ENCODE measurements at places on chromosomes 16 and 17.

- no peaks in the 10 kb centered on the region for H3K36me3 ChIP-seq
- H3K4me3 ChIP-seq, result no peak overlapping the region
- no peak for DNase-seq
- no peaks in the 10 kb centered on the region for H3K4me1 ChIP-seq
- H3K27ac ChIP-seq, result no peak overlapping the region
Observed at GRCh38 chr16:24852281-24852721, 6.5 kb downstream of the SLC5A11 start.

DNA sequence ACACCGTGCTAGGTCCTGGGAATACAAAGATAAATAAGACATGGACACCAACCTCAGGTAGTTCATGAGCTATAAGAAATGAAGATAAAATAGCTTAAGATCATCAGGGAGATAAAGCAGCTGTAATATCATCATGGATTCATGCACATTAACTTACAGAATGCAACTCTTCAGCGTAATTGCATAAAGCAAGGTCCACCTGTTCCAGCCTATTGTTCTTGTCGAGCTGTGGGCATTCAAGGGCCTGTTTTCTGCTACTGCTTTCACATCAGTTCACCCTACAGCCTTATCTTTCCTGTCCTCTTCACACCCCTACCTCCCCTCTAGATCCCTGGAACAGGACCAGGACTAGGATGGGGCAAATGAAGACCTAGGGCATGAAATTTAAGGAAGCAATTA lies 133.9 kb downstream of the SPACA3 start:
- H3K27me3 ChIP-seq, result no peaks in the 10 kb centered on the region
- no peaks in the 10 kb centered on the region for H3K4me1 ChIP-seq
- DNase-seq, result no peak
- H3K27ac ChIP-seq, result no peak overlapping the region
- no peak overlapping the region for H3K4me3 ChIP-seq

- no peaks in the 10 kb centered on the region for H3K27me3 ChIP-seq
- peak; percentile 82 for DNase-seq
- peak overlapping the region; percentile 87 for H3K27ac ChIP-seq
- no peak overlapping the region for H3K4me3 ChIP-seq
- H3K4me1 ChIP-seq, result peaks cover 18% of the 10 kb centered on the region
Observed at GRCh38 chr17:82876149-82876548, 36.3 kb upstream of the ZNF750 start.

- H3K4me3 ChIP-seq, result no peak overlapping the region
- no peaks in the 10 kb centered on the region for H3K36me3 ChIP-seq
- no peak overlapping the region for H3K27ac ChIP-seq
- H3K4me1 ChIP-seq, result peaks cover 5% of the 10 kb centered on the region
- DNase-seq, result no peak
- no peaks in the 10 kb centered on the region for H3K27me3 ChIP-seq
Observed at GRCh38 chr17:19702217-19702641, 14.2 kb downstream of the SLC47A2 start.

DNA sequence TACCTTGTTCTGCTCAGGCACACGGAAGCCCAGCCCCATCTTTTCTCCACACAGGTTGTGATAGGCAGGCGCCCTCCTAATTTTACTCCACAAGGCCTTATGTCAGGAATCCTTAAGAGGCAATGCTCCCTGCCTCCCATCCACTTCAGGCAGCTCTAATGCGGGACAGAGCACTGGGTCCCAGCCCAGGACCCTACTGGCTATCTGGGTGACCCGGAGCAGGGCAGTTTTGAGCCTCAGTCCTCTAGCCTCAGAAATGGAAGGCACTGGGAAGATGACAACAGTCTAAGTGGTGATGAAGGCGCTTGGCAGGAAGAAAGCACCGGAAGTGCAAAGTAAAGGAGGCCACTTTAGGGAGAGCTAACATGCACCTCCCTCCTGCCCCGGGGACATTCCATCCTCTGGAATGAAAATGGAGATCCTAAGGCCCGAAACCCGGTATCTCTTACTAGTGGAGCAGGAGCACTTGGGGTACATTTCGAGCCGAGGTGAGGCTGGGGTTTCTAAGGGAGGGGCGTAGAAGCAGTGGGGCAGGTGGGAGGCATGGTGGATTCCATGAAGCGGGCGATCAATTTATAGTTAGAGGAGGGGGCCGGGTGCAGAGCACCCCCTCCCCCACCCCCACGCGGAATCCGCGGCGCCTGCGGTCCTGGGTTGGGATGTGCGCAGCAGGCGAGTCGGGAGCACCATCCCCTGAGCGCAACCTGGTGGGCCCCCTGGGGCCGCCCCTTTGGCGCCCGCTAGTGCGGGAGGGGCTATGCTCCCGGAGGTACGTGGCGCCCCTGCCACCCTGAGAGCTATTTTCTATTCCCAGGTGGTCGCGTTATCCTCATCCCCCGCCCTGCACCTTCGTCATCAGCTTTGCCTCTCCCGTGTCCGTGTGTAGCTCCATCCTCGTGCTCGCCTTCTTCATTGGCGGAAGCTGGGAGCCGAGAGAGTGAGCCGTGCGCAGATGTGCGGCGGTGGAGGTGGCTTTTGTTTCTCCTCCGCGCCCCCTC lies 4.9 kb downstream of the MT1F start:
- H3K27me3 ChIP-seq, result peaks cover 56% of the 10 kb centered on the region
- DNase-seq, result no peak
- H3K36me3 ChIP-seq, result no peaks in the 10 kb centered on the region
- H3K27ac ChIP-seq, result no peak overlapping the region
- peaks cover 8% of the 10 kb centered on the region for H3K4me1 ChIP-seq

- no peaks in the 10 kb centered on the region for H3K36me3 ChIP-seq
- DNase-seq, result peak; percentile 85
- H3K27me3 ChIP-seq, result peaks cover 32% of the 10 kb centered on the region
- H3K4me3 ChIP-seq, result peak overlapping the region; percentile 2
- H3K27ac ChIP-seq, result no peak overlapping the region
Observed at GRCh38 chr17:60141111-60142018, 8.4 kb upstream of the CA4 start.

DNA sequence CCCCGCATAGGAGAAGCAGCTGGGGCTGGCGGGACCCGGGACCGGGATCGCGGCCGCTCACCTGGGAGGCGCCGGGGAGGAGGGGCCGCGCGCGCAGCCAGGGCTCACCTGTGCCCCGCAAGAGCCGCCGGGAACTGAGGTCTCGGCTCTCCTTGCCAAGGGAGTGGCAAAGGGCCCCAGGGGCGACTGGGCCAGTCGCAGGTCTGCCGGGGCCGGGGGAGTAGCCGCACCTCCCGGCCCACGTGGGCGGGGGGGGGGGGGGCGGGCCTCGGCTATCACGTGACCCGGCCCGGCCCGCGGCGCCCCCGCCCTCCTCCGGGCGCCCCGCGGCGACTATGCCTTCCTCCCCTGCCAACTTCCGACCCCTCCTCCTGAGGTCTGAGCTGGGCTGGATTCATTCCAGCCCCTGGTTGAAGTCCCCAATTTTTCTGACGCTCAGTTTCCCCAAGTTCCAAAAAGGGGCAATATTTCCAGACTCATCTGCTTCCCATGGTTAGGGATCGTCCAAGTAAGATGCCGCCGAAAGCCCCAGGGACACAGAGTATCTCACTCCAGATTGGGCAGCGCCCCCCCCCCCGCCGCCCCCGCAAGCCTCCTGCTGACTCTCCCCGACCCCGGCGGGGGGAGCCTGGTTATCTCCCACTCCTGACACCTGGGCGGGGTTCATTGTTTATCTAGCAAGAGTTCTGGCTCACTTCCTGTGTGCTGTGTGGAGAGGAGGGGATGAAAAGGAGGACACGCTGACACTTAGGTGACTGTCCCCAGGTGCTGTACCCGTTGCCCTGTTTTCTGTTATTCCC lies at the start of gene TMC6:
Gene TMC6, minus strand, starts transcription at position 205 of the 800 bp plus-strand sequence. CDS start 1,923 bp downstream, outside the sequence.
- peaks cover 6% of the 10 kb centered on the region for H3K4me1 ChIP-seq
- DNase-seq, result peak; percentile 70
- H3K27me3 ChIP-seq, result no peaks in the 10 kb centered on the region
- H3K36me3 ChIP-seq, result peaks cover 27% of the 10 kb centered on the region
- H3K27ac ChIP-seq, result peak within 1 kb of the TSS; percentile 83
- H3K4me3 ChIP-seq, result peak within 1 kb of the TSS; percentile 79

- no peaks in the 10 kb centered on the region for H3K36me3 ChIP-seq
- H3K4me3 ChIP-seq, result no peak overlapping the region
- H3K4me1 ChIP-seq, result no peaks in the 10 kb centered on the region
- no peak for DNase-seq
- H3K27me3 ChIP-seq, result no peaks in the 10 kb centered on the region
Observed at GRCh38 chr16:59665618-59666220, 931.6 kb upstream of the GOT2 start.

GRCh38 chr17:34024806-34025551 lies 230.1 kb upstream of the CCL2 start:
- H3K27me3 ChIP-seq, result no peaks in the 10 kb centered on the region
- no peak overlapping the region for H3K27ac ChIP-seq
- DNase-seq, result no peak
- H3K36me3 ChIP-seq, result no peaks in the 10 kb centered on the region
- no peaks in the 10 kb centered on the region for H3K4me1 ChIP-seq

- no peak overlapping the region for H3K4me3 ChIP-seq
- no peaks in the 10 kb centered on the region for H3K27me3 ChIP-seq
- DNase-seq, result no peak
- H3K36me3 ChIP-seq, result peaks cover 47% of the 10 kb centered on the region
- no peaks in the 10 kb centered on the region for H3K4me1 ChIP-seq
- H3K27ac ChIP-seq, result no peak overlapping the region
Observed at GRCh38 chr16:87701505-87701921, 64.3 kb downstream of the KLHDC4 start.

DNA sequence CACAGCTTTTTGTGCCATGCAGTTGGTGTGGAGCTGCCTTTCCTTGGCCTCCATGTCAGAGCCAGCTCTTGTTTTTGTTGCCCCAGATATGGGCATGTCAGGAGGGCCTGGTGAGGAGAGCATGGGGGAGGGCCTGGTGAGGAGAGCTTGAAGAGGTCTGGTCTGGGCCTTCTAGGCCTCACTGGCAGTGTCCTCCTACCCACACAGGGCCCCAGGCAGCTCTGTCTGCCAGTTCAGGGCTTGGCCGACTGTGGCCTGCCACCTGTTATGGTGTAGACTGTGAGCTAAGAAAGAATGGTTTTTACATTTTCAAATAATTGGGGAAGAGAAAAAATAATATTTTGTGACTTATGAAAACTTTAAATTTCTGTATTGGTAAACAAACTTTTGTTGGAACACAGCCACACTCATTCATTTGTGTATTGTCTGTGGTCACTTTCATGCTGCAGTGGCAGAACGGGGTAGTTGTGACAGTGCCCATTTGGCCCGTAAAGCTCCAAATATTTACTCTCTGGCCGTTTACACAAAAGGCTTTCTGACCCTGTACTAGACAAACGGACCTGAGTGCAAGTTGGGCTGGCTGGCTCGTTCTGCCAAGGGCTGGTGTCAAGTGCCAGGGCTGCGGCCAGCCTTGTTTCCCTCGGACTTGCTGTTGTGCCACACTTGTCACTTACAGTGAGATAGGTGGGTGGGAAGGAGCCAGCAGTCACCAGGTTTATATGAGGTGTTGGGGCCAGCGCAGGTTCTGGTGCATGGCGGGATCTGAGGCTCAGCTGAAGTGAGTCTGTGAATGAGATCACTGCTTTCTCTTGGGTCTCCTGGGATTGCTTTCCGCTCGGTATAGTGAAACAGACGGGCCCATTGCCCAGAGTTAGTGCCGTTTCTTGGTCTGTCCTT lies 18.2 kb downstream of the PGS1 start:
- H3K27me3 ChIP-seq, result no peaks in the 10 kb centered on the region
- peaks cover 65% of the 10 kb centered on the region for H3K4me1 ChIP-seq
- H3K4me3 ChIP-seq, result no peak overlapping the region
- H3K27ac ChIP-seq, result no peak overlapping the region

GRCh38 chr16:17747081-17747756 lies 276.5 kb upstream of the XYLT1 start:
- DNase-seq, result no peak
- no peak overlapping the region for H3K4me3 ChIP-seq
- H3K36me3 ChIP-seq, result no peaks in the 10 kb centered on the region
- H3K4me1 ChIP-seq, result no peaks in the 10 kb centered on the region
- H3K27ac ChIP-seq, result no peak overlapping the region

GRCh38 chr16:86002178-86002900 lies 103.4 kb downstream of the IRF8 start:
- no peaks in the 10 kb centered on the region for H3K27me3 ChIP-seq
- DNase-seq, result no peak
- no peaks in the 10 kb centered on the region for H3K4me1 ChIP-seq
- H3K4me3 ChIP-seq, result no peak overlapping the region
- H3K36me3 ChIP-seq, result no peaks in the 10 kb centered on the region

GRCh38 chr17:1908699-1909309 lies 79.0 kb downstream of the RPA1 start:
- peak; percentile 50 for DNase-seq
- H3K27ac ChIP-seq, result no peak overlapping the region
- H3K4me1 ChIP-seq, result no peaks in the 10 kb centered on the region
- no peaks in the 10 kb centered on the region for H3K36me3 ChIP-seq

DNA sequence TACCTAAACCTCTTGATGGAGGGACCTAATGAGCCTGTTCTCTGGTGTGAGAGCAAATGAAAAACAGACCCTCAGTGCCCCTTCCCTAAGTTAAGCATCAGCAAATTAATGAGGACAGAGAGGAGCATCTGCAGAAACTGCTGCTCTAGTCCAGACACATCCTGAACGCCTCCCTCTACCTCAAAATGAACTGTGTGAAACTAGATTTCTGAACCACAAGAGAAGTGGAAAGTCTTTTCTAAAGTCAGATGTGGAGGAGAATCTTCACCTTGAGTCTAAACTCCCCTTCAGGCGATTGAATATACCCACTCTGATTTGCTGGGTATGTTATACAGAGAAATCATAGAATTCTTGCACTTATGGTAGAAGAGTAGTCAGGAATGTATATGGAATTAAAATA lies 104.4 kb upstream of the AMZ2 start:
- H3K4me1 ChIP-seq, result no peaks in the 10 kb centered on the region
- no peak for DNase-seq
- no peaks in the 10 kb centered on the region for H3K27me3 ChIP-seq
- H3K36me3 ChIP-seq, result no peaks in the 10 kb centered on the region
- H3K4me3 ChIP-seq, result no peak overlapping the region
